HCT116 (cell line): ENCODE measurements at places on chromosomes 1 and 21. TPM values are rescaled to one million over a fixed set of nuclear protein-coding genes. Genes with fewer than 3 reads are reported as not detected.
A peak's percentile ranks its signal among the peaks of the same experiment; 100 is the strongest.

The COL24A1 gene
- total RNA-seq = not detected

The HFM1 gene
- 0.07 TPM for total RNA-seq

The STIL gene
- total RNA-seq = 34.4 TPM

The GPR157 gene
- 7.7 TPM for total RNA-seq

The TMEM201 gene
- total RNA-seq = 27.6 TPM

The DRAXIN gene
- 0.47 TPM for total RNA-seq

The PLA2G2C gene
- total RNA-seq = not detected

The CRYBG2 gene
- 10.5 TPM for total RNA-seq

The SPRR2A gene
- total RNA-seq = not detected

The AGT gene
- 0.93 TPM for total RNA-seq

The CCDC190 gene
- total RNA-seq = not detected

DNA sequence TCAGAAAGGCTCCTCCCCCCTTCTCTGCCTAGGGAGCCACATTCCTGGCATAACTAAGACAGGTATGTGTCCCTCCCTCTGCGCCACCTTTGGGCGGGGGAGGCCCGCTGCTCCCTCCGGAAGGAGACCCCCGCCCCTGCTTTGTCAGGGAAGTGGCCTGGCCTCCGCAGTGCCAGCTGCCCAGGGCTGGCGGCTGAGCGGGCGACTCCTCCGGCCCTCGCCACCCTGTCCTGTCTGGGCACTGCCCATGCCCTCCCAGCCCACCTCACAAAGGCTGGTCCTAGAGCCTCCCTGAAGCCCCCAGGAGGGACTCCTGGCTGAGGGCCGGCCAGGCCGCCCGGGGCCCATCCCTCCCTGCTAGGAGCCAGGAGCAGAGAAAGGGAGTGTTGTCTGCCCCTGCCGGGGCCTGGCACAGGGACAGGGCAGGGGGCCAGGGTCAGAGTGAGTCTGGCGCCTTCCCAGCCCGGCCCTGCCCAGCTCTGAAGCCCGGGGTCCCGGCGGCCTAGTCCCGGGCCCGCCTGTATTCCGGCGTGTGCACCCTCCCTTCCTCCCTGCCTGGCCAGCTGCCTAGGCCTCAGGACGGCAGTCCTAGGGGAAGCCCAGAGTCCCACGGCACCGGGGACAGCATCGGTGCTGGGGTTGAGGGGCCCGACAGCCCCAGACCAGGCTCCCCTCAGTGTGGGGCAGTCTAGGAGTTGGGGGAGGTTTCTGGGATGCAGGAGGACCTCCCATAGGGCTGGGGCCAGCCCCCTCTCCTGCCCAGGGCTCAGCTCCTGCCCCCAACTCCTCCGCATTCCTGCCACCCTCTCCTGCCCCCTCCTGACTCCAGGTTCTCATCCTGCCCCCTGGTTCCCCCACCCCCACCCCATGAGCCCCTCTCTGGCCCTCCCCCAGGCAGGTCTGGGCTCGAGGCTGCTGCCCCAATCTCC lies 5.1 kb downstream of the AGRN start:
- H3K36me3 ChIP-seq = peaks cover 23% of the 10 kb centered on the region; the same call in 1 of the 2 replicates
- no peaks in the 10 kb centered on the region for H3K27me3 ChIP-seq
- DNase-seq = peak; percentile 51
- peak overlapping the region; percentile 87 for H3K27ac ChIP-seq
- H3K4me3 ChIP-seq = peak overlapping the region; percentile 40

DNA sequence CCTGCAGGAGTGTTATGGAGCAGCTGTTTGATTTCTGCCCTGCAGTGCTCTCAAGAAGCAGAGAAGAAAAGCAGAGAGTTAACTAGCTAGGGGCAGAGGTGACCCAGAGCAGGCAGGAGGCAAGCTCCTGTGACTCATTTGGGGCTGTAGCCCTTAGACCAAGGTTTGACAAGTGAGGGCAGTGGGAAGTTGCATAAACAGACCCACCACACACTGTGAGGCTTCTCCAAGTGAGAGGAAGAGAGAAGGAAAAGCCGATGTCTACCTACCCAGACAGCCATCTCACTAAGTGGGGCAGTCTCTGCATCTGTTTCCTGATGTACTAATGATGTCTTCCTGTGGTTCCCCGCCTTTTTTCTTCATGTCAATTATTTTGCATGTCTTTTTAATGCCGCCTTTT lies 159.9 kb upstream of the NR5A2 start:
- no peaks in the 10 kb centered on the region for H3K4me1 ChIP-seq
- no peaks in the 10 kb centered on the region for H3K27me3 ChIP-seq
- H3K36me3 ChIP-seq = no peaks in the 10 kb centered on the region
- H3K4me3 ChIP-seq = no peak overlapping the region

- no peak overlapping the region for H3K4me3 ChIP-seq
- DNase-seq = no peak
- H3K27me3 ChIP-seq = no peaks in the 10 kb centered on the region
- no peaks in the 10 kb centered on the region for H3K36me3 ChIP-seq
- no peak overlapping the region for H3K27ac ChIP-seq
Measured at GRCh38 chr1:85146972-85147359, 53.9 kb downstream of the SYDE2 start.

DNA sequence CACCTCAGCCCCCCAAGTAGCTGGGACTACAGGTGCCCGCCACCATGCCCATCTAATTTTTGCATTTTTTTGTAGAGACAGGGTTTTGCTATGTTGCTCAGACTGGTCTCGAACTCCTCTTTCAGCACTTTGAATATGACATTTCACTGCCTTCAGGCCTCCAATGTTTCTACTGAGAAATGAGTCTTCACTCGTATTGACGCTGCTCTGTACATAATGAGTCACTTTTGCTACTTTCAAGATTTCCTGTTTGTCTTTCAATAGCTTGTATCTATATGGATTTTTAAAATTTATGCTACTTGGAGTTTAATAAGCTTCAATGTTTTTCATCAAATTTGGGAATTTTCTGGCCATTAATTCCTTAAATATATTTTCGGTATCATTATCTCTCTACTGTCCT lies 64.7 kb downstream of the GORAB start:
- H3K4me3 ChIP-seq = no peak overlapping the region
- no peaks in the 10 kb centered on the region for H3K36me3 ChIP-seq
- H3K27me3 ChIP-seq = no peaks in the 10 kb centered on the region
- no peak for DNase-seq
- H3K4me1 ChIP-seq = no peaks in the 10 kb centered on the region
- H3K27ac ChIP-seq = no peak overlapping the region

- peaks cover 25% of the 10 kb centered on the region for H3K4me1 ChIP-seq
- H3K27me3 ChIP-seq = no peaks in the 10 kb centered on the region
- DNase-seq = no peak
- no peaks in the 10 kb centered on the region for H3K36me3 ChIP-seq
- peak overlapping the region; percentile 62 for H3K27ac ChIP-seq
Measured at GRCh38 chr1:145917595-145917994, 922 bp downstream of the PEX11B start.

- no peaks in the 10 kb centered on the region for H3K36me3 ChIP-seq
- no peak for DNase-seq
- no peak within 1 kb of the TSS for H3K27ac ChIP-seq
- no peak within 1 kb of the TSS for H3K4me3 ChIP-seq
Measured at GRCh38 chr1:205849619-205850355, at the start of gene PM20D1. Gene PM20D1, minus strand, starts transcription at chr1:205850132. Its CDS starts 60 bp downstream, at chr1:205850072.

DNA sequence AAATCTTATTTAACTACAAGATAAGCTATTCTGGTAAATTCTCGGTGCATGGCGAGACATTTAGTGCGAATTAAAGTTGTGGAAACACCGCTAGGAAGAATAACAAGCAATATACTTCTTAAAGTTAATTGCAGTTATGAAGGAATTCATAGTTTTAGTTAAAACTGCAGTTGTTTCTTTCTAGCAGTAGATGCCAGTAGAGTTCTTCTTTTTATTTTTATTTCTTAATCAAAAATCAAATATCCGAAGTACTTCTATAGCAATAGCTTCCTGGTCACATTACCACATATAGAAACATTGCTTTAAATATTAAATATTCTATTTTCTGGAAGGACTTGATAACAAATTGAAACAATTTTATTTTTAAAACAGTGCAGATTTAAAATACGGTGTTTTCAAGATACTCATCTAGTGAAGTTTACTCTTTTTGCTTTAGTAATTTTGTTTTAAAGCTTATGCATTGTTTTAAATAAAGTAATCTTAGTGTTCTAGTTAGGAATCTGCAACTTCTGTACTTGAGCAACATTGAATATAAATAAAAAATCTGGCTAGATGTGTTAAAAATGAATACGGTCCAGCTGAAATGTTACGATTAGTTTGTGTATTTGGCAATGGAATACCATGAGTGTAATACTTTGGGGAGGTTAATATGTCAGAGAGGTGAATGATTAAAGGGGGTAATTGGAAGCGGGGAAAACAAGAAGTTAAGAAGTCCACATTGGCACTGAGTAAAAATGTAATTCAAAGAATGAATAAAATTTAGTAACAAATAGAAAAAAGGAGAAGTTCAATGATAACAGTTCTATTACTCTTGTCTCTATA lies 2.7 kb upstream of the PRKACB start:
- no peak for DNase-seq
- H3K4me3 ChIP-seq = no peak overlapping the region
- no peaks in the 10 kb centered on the region for H3K36me3 ChIP-seq
- H3K27me3 ChIP-seq = no peaks in the 10 kb centered on the region
- H3K4me1 ChIP-seq = peaks cover 57% of the 10 kb centered on the region
- H3K27ac ChIP-seq = peak overlapping the region; percentile 89

DNA sequence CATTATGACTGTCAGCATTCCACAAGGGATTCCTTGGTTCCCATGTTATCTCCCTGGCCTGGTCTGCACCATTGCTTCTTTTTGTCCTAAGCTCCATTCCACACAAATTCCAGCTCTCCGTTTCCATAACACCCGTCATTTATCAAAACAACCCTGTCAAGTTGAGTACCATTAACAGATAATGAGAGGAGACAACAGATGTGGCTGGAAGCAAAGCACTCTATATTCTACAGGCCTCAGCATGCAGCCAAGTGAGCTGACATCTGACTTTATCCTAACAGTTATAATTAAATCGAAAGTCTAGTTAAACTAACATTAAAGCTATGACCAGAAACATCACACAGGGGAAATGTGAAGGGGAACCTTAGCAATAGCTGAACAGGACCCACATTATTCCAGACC lies 110.4 kb downstream of the RERE start:
- no peak overlapping the region for H3K4me3 ChIP-seq
- H3K36me3 ChIP-seq = no peaks in the 10 kb centered on the region
- H3K27ac ChIP-seq = no peak overlapping the region
- H3K4me1 ChIP-seq = peaks cover 25% of the 10 kb centered on the region

GRCh38 chr1:15219280-15220023 lies 27.6 kb upstream of the FHAD1 start:
- no peaks in the 10 kb centered on the region for H3K36me3 ChIP-seq
- peaks cover 10% of the 10 kb centered on the region; the same call in 1 of the 2 replicates for H3K4me1 ChIP-seq
- DNase-seq = no peak

GRCh38 chr1:15678578-15678977 lies 5.5 kb upstream of the PLEKHM2 start:
- peak; percentile 45 for DNase-seq
- peaks cover 5% of the 10 kb centered on the region; the same call in 1 of the 2 replicates for H3K4me1 ChIP-seq
- H3K4me3 ChIP-seq = no peak overlapping the region
- H3K36me3 ChIP-seq = no peaks in the 10 kb centered on the region

- no peak overlapping the region for H3K27ac ChIP-seq
- H3K4me1 ChIP-seq = no peaks in the 10 kb centered on the region
- H3K27me3 ChIP-seq = peaks cover 7% of the 10 kb centered on the region; the same call in 1 of the 2 replicates
- no peaks in the 10 kb centered on the region for H3K36me3 ChIP-seq
Measured at GRCh38 chr1:116775116-116775752, 21.0 kb downstream of the CD2 start.

DNA sequence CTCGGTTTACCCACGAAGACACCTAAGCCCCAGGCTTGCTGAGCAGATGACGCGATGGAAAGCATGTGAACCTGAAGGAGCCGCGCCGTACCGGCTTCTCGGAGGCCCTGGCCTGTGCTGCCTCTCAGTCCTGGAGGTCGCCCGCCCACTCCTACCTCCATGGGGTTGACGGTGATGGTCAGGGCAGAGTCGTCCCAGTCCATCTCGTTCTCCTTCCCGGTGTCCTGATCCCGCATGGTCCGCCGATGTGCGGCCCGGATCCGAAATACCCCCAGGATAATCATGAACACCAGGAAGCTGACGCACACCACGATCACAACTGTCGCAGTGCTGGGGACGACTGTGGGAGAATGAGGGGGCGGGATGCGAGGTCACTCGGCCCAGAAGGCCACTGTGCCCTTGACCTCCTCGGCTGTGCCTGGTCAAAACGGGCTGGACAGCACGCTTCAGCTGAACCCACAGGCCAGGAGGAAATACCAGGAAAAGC lies 79.6 kb downstream of the PIK3CD start:
- no peaks in the 10 kb centered on the region for H3K27me3 ChIP-seq
- H3K36me3 ChIP-seq = peaks cover 41% of the 10 kb centered on the region
- DNase-seq = no peak

- H3K27me3 ChIP-seq = no peaks in the 10 kb centered on the region
- H3K4me3 ChIP-seq = no peak overlapping the region
- DNase-seq = no peak
- peaks cover 32% of the 10 kb centered on the region for H3K4me1 ChIP-seq
- H3K27ac ChIP-seq = no peak overlapping the region
Measured at GRCh38 chr1:7295946-7296345, 475.1 kb upstream of the VAMP3 start.

GRCh38 chr21:39479164-39479813 lies 27.5 kb downstream of the SH3BGR start:
- H3K4me3 ChIP-seq = no peak overlapping the region
- H3K27ac ChIP-seq = no peak overlapping the region
- no peaks in the 10 kb centered on the region for H3K27me3 ChIP-seq

- no peak for DNase-seq
- H3K4me1 ChIP-seq = peaks cover 16% of the 10 kb centered on the region; the same call in 1 of the 2 replicates
- H3K4me3 ChIP-seq = no peak overlapping the region
- no peak overlapping the region for H3K27ac ChIP-seq
- H3K36me3 ChIP-seq = peaks cover 1% of the 10 kb centered on the region; the same call in 1 of the 2 replicates
Measured at GRCh38 chr1:93597709-93598108, 83.9 kb downstream of the BCAR3 start.

DNA sequence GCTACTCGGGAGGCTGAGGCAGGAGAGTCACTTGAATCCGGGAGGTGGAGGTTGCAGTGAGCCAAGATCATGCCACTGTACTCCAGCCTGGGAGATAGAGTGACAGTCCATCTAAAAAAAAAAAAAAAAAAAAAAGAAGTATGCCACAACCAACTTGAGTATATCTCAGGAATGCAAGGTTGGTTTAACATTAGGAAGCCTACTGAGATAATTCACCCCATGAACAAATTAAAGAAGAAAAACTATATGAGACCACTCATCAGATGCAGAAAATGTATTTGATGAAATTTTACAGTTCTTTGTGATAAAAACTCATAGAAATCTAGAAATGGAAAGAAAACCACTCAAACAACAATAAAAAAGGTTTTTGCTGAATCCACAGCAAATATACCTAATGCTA lies 373.8 kb downstream of the LMO4 start:
- H3K4me1 ChIP-seq = no peaks in the 10 kb centered on the region
- no peak overlapping the region for H3K27ac ChIP-seq
- H3K27me3 ChIP-seq = no peaks in the 10 kb centered on the region
- no peak overlapping the region for H3K4me3 ChIP-seq
- DNase-seq = no peak

- DNase-seq = no peak
- no peaks in the 10 kb centered on the region for H3K4me1 ChIP-seq
- no peak overlapping the region for H3K4me3 ChIP-seq
- no peaks in the 10 kb centered on the region for H3K36me3 ChIP-seq
Measured at GRCh38 chr1:21099034-21099868, 77.4 kb downstream of the EIF4G3 start.

- DNase-seq = no peak
- H3K4me3 ChIP-seq = no peak overlapping the region
Measured at GRCh38 chr1:165425621-165426020, 19.3 kb downstream of the RXRG start.
